ENCODE measurements at places on chromosomes 7 and 10.

DNA sequence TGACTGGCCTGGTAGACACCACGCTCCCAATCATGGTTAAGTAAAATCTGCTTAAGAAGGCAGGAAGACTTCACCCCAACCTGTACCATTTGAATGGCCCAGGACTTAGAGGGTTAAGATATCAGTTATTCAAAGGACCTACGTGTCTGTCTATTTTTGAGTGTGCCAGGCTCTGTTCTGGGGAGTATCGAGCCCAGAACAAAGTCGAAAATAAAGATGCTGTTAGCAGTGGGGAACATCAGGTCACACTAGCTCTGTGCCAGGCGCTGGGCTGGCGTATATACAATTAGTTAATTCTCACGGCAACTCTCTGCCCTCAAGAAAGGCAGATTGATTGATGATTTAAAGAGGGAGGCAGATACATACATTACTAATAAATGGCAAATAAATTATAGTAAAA, 40.5 kb upstream of the CREB5 start:
- no peak for DNase-seq

DNA sequence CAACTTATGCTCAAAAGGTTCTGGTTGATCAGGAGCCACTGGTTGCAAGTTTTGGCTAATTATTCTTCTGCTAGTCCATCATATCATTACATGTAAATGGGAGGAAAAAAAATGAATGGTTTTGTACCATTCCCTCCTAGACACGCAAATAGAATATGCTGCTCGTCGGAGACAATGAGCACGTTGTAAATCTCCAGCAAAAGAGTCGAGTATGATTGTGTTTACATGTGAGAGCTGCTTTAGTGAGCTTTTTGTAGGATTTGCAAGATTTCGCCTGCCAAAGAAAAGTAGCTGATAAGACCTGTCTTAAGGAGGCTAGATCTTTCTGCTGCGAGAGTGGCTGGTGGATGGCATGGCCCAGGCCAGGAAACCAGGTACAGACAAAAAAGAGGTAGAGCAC, 109.0 kb downstream of the ZMYND11 start:
- peak; percentile 39 for DNase-seq

GRCh38 chr7:158505683-158506082, 81.9 kb downstream of the PTPRN2 start:
- no peak for DNase-seq

GRCh38 chr10:100085596-100085995, 3.9 kb upstream of the CPN1 start:
- DNase-seq: no peak

DNA sequence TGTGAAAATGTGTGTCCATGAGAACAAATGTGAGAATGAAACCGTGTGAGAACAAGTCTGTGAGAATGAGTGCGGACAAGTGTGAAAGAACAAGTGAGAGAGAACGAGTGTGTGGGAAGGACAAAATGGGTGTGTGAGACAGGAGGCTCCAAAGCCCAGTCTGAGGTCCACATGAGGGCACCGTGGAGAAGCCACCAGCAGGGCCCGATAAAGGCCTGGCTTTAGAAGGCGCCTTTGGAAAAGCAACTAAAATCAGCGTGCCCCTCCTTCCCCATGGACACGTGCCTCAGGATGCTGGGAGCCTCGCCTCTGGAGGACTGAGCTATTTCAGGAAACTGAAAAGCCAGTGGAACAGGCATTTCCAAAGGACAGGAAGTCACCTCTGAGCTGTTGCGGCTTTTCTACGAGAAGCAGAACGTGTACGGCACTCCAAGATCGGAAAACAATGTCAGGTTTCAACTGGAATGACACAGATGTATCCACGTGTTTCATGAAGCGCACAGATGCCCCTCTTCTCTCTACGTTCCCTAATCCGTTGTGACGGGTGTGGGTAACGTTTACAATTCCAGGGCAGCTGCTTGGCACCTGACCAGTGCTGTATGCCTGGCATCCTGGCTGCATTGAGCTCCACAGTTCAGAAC, 46.4 kb downstream of the ESYT2 start:
- DNase-seq: no peak

DNA sequence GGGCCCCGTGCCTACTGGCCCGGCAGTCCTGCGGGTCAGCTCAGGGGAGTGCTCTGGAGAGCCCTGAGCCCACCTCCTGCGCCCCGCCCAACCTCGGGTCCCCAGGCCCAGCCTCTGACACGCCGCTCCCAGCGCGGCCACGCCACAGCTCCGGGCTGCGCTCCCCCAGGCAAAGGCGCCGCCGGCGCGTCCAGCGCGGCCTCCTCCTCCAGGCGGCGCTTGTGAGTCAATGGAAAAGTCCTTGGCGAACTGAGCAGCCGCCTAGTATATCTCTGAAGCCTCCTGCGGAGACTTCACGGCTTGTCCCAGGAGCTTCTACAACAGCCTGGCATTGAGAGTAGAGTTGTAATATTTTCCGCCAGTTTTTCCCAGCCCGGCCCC, 29.5 kb upstream of the BMS1 start:
- DNase-seq: peak; percentile 58

- no peak for DNase-seq
Observed at GRCh38 chr7:103811290-103811689, 178.2 kb downstream of the RELN start.

GRCh38 chr7:101302641-101303101, 18.9 kb downstream of the IFT22 start:
- no peak for DNase-seq

- DNase-seq: peak; percentile 33
Observed at GRCh38 chr10:13632884-13633440, 46.2 kb downstream of the PRPF18 start.

- no peak for DNase-seq
Observed at GRCh38 chr10:13993169-13993568, 337.6 kb downstream of the FRMD4A start.

- DNase-seq: no peak
Observed at GRCh38 chr7:157683747-157684156, 346.9 kb downstream of the DNAJB6 start.

DNA sequence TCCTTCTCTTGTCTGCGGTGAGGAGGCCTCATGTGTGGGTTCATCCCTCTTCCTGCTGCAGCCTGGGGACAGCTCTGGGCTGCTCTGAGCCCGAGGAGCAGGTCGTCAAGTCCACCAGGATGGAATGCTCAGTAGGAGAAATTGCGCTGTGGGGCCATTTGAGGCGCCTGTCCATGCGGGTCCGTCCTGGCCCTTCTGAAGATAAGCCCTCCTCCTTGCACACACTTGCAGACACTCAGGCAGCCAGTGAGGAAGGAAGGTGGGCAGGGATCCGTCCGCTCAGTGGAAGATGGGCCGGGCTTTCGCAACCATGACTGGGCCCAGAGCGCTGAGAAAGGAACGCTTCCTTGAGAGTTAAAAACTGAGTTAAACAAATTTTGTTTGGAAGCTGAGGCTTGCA, 356.8 kb downstream of the GLRX3 start:
- no peak for DNase-seq

GRCh38 chr7:94941844-94942632, 34.6 kb downstream of the PPP1R9A start:
- DNase-seq: no peak

DNA sequence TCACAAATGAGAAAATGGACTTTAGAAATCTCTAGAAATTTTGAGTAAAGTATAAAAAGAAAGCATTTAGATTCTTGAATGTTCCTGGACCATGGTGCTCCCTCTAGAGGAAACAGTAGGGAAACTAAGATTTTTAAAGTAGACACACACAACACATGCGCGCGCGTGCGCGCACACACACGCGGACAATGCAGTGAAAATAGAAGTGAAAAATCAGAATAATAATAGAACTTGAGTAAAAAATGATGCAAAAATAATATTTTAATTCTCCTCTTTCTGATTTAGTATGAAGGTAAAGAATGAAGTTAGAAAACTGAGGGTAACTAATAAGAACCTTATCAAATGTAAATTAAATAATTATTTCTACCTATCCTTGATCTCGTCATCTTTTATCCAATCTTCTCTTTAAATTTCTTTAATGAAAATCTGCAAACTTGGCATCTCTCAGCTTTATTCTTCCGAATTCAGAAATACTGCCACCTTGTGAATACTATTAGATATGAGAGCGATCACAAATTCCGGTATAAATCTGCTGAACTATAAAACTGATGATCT, 117.0 kb upstream of the AMPH start:
- peak; percentile 17 for DNase-seq

- DNase-seq: no peak
Observed at GRCh38 chr7:98562871-98563495, 54.1 kb upstream of the NPTX2 start.

Data from Ammon's horn (tissue), 1 donor.